Mesothelial cell of epicardium (in vitro differentiated cells): ENCODE measurements at places on chromosomes 2 and 18.

DNA sequence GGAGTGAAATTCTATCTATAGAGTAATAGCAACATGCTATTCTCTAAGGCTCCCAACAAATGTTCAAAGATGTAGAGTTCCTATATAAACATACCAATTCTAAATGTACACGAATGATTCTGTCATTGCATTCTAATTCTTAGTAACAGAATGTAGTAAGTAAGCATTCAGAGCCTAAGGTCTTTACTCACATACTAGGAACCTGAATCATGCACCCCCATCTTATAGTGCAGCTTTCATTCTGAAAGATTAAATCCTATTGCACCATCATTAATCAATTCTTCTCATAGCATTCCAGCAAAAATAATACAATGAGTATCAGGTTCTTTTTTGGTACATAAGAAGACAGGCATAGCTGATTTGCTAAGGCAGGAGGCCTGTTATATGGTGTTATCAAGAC lies 230.0 kb downstream of the NCKAP5 start:
- DNase-seq: no peak

DNA sequence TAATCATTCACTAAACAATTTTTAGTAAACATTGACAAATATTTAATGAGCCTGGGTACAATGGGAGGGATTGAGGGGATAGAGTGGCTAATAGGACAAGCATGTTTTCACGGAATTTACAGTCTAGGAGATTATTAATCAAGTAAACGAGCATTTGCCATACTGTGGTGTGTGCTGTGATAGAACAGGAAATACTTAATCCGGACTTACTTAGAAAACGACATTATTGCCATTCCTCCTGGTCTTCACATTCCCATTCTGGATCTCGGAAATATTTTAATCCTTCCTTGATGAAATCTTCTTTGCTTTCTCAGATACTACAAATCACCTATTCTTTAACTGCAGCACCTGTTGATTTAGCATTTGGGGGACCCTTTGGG lies 905 bp downstream of the TTLL4 start:
- no peak for DNase-seq

- DNase-seq: no peak
Observed at GRCh38 chr2:238644095-238645081, 203.5 kb upstream of the TWIST2 start.

- no peak for DNase-seq
Observed at GRCh38 chr2:216860426-216861137, 718 bp upstream of the TNP1 start.

GRCh38 chr2:127643439-127644065 lies 2.4 kb upstream of the GPR17 start:
- DNase-seq: no peak

GRCh38 chr2:159895258-159896065 lies 97.5 kb upstream of the CD302 start:
- DNase-seq: no peak

DNA sequence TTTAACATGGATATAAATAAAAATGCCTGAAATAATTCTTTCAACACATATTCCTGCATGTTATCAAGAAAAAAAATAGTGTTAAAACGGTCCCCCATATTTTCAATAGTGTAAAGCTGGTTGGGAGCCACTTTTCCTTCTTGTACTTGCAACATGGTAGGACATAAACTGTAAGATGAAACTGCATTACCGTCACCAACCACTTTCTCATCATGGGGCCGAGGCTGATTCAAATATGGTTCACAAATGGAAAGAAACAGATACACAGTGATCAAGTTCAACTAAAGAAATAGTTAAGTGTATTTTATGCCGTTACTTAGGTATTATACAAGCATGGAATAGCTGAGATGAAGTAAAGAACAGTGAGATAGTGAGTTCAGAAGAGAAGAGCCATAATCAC lies 360.7 kb downstream of the ZEB2 start:
- no peak for DNase-seq

DNA sequence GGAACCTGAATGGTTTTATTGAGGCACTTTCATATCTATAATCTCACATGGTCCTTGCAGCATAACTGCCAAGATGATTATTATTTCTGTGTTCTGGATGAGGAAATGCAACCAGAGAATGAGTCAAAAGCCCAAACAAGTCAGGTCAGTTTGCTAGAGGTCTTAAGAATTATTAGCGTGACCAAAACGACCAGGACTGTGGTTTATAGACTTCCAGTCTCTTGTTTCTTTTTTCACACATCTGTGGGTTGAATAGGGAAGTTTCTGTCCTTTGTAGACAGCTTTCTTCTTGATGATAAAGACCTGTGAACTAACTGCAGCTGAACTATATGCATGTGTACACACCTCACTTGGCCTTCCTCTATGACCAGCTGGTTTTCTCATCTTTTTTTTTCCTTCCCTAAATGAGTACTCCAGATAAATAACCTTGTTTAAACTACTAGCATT lies 13.9 kb downstream of the ADAM23 start:
- no peak for DNase-seq

DNA sequence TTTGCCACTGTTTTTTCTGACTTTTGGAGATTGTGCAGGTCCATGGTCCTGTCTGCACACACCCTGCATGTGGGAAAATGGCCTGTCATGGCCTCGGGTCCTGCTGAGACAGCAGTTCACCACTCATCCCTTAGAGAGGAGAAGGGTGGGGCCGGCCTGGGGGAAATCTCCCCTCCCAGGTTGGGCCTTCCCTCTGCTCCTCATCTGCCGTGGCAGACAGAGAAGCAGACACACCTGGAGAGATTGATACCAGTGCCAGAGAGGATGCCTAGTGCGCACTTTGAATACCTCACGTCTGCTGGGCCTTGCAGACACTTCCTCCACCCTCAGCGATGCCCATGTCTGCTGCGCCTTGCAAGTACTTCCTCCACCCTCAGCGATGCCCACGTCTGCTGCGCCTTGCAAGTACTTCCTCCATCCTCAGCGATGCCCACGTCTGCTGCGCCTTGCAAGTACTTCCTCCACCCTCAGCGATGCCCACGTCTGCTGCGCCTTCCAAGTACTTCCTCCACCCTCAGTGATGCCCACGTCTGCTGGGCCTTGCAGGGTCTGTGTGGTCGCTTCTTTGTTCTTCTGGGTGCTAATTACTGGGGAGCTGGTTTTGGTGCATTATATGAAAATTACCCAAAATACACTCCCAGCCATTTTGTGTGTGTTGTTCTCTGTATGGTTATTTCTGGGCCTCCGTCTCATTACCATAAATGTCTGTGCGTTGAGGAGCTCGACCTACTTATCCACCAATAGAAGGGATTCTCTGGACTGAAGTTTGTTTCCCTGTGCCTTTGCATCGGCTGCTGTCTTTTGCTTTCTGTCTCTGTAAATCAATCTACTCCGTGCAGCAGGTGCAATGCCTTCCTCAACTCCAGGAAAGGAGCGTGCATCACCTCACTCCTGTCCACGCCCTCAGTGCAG lies 186.9 kb upstream of the PXDN start:
- no peak for DNase-seq

- no peak for DNase-seq
Observed at GRCh38 chr2:218894151-218894879, 13.7 kb downstream of the WNT10A start.

DNA sequence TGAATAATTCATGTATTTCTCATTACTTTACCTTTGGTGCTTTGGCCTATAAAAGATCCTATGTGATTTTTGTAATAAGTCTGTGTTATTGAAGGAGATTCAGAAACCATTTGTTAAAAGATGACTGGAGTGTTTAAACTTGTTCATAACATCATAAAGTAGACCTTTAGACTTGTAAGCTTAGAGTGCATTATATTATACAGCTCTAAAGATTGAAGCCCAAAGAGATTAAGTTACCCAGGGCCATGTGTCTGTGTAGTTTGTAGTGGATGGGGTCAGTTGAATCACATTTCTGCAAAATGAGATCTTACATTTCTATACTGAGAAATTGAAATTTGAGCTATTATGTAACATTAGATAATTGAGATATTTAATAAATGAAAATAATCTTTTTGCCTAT lies 60.2 kb upstream of the STON1 start:
- DNase-seq: no peak

DNA sequence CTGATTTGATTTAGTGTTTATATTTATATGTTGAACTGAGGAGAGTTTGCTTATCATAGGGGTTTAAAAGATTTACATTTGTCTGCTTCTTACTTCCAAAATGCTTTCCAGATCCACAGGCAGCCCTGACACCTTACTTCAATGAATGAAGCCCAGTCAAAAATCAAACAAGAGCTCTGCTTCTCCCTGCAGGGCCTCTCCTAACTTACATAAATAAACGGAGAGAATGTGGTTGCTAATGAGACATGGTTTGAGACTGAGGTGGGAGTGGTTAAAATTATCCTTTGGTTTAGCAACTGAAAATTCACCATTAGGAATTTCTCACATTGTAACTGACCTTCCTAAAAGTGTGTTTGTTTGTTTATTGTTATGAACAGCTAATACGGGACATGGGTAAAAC lies 612.3 kb upstream of the FANCL start:
- DNase-seq: no peak

- DNase-seq: peak; percentile 40
Observed at GRCh38 chr2:176105078-176105729, 1.9 kb upstream of the HOXD11 start.

DNA sequence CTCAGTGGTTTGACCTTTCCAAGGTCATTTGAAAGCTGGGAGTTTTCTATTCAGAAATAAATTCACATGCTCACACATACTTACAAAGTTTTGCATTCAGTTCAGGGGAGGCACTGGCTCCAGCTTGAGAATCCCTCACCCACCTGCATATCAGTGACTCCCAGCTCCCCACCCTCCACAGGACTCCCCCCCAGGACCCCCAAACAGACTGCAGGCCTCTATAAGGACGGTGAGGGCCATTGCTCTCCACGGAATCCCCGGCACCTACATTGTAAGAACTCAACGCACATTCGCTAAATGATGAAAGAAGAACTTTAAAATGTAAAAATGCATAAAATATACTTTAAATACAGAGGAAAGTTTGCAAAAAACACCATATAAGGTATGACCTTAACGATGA lies 97.2 kb upstream of the TEX51 start:
- no peak for DNase-seq

- no peak for DNase-seq
Observed at GRCh38 chr2:222842491-222843174, 18.2 kb upstream of the ACSL3 start.

GRCh38 chr2:201642086-201642578 lies 1.2 kb downstream of the TMEM237 start:
- no peak for DNase-seq

GRCh38 chr18:55549474-55550104 lies 38.4 kb downstream of the TCF4 start:
- DNase-seq: no peak

GRCh38 chr2:70328921-70329561 lies 27.2 kb upstream of the FAM136A start:
- no peak for DNase-seq

- DNase-seq: peak; percentile 76
Observed at GRCh38 chr2:121530212-121530705, 421 bp upstream of the RNU4ATAC start.

GRCh38 chr18:71001597-71001996 lies 712.8 kb downstream of the SOCS6 start:
- no peak for DNase-seq

DNA sequence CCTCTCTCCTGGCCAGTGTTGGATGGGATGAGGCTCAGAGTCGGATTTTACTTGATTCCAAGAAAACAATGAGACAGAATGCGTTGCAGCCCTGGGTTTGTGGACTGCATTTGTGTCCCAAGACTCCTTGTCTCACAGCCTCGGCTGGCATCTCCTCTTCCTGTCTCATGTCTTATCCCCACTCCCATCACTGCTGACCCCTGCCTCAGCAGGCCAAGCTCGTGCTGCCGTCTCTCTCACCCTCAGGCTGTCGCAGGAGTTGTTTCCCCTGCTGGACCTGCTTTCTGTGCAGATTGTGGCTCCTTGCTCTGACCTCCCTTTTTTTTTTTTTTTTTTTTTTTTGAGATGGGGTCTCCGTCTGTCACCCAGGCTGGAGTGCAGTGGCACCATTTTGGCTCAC lies 70.2 kb upstream of the RALBP1 start:
- no peak for DNase-seq

DNA sequence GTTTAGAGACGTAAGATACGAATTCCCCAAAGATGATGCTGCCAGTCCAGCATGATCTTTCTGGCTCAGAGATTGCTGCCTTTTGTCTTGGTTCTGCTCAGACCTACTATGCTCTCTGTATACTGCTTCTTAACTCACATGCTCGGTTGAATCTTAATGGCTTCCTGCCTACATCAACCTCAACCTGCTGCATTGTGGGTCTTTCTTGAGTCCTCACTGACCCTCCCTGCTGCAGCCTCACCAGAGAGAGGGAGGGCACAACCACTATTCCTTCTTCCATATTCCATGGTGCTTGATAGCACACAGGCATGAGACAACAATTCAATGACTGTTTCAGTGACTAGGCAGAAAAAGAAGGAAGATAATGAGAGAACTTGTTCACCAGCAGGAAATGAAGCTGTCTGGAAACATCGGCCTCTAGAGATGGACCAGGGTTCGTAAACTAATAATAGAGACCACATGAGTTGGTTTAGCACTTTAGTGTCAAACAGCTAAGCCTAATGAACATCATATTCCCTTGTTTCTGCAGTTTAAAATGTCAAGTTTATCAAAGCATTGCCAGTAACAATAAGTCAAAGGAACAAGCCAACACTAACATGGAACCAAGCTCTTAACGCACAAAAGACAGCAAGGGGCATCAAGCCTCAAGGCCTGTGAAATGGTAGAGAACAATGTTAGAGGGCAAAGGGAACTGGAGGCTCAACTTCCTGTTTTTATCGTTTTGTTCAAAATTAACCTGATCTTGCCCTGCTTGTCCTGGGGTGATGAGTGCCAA lies 333.9 kb downstream of the PDE11A start:
- no peak for DNase-seq

GRCh38 chr2:143633419-143633818 lies 504.2 kb downstream of the ARHGAP15 start:
- DNase-seq: no peak

DNA sequence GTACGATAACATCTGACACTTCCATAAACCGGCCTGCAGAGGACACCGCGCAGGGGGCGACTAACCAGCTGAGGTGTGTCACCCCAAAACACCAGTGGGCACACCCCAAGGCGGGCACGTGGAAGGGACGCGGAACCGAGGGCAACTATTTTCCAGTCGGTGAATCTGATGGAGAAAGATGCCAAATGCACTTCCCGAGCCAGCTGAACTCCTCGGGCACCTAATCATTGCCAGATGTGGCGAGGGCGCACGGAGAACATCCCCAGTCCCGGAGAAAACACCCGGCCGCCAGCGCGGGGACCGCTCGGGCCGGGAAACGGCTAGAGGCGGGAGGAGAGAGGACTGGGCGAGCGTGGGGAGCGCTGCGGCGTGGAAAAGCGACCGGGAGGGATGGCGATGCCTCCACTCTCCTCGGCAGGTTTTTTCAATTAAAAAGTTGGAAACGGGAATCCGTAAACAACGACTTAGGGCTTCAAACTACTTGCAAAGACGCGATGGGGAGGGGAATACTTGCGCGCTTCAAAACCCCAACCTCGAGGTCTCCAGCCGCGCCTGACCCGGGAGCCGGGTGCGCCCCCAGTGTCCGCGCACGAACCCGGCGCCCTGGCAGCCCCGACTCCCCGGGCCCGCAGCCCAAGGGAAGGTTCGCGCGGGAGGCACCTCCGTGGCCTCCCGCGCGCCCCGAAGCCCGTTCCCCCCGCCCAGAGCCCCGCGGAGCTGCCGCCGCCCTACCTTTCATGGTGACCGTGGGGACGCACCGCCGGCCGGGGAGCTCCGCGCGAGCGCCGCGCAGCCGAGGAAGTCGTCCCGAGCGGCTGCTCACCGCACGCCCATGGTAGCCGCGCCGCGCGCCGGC lies 497 bp downstream of the COLEC12 start:
- DNase-seq: peak; percentile 38
